ENCODE measurements at places on chromosomes 5 and 9.
A peak's percentile ranks its signal among the peaks of the same experiment; 100 is the strongest.

GRCh38 chr5:66041627-66042026 lies 102.5 kb upstream of the SREK1 start:
- no peak for DNase-seq

DNA sequence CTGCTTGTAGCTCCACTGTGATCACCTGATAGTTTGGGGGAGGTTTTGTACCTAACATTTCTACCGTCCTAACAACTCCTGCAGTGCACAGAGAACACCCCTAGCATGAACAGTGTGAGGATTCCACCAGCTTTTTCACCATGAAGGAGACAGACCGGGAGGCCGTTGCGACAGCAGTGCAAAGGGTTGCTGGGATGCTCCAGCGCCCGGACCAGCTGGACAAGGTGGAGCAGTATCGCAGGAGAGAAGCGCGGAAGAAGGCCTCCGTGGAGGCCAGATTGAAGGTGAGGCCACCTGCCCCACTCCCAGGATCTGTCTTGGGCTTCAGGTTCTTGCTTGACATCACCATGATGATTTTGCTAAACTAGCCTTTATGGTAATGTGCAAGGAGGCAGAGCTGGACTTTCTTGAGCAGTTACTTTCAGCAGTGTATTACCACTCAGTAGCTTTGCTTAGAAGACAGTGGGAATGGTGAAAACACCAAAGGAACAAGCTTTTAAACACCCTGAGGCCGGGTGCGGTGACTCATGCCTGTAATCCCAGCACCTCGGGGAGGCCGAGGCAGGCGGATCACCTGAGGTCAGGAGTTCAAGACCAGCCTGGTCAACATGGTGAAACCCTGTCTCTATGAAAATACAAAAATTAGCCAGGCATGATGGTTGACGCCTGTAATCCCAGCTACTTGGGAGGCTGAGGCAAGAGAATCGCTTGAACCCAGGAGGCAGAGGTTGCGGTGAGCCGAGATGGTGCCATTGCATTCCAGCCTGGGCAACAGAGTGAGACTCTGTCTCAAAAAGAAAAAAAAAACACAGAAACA lies 3.3 kb downstream of the EXOC3 start:
- no peak for DNase-seq

GRCh38 chr5:149140197-149141002 lies 893 bp upstream of the ABLIM3 start:
- DNase-seq, result no peak

DNA sequence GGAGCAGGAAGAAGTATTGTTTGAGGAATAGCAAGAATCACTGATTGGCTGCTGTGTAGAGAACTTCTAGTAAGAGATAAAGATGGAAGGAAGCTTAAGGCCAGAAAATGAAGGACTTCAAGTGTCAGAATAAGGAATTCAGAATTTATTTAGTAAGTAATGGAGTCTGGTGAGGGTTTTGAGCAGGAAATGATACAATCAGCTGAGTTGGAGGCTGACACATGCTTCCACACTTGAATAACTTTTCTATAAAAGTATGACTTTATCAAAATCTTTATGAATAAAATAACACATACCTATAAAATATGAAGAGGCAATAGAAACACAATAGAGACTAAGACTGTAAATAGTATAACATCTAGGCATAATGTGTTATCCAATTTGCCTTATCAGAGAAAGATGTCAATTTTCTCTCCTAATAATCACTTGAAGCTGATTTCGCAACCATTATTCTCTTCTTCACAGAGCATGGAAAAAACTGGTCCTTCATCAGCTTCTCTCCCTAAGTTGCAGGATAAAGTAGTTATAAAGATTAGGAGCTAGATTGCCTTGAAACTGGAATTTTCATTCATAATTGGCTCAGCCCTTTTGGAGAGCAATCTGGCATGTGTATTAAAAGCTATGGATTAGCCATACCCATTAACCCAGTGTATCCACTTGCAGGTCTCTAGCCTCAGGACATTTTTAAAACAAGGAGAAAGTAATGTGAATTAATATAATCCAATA lies 143.4 kb downstream of the ZNF608 start:
- DNase-seq, result no peak

DNA sequence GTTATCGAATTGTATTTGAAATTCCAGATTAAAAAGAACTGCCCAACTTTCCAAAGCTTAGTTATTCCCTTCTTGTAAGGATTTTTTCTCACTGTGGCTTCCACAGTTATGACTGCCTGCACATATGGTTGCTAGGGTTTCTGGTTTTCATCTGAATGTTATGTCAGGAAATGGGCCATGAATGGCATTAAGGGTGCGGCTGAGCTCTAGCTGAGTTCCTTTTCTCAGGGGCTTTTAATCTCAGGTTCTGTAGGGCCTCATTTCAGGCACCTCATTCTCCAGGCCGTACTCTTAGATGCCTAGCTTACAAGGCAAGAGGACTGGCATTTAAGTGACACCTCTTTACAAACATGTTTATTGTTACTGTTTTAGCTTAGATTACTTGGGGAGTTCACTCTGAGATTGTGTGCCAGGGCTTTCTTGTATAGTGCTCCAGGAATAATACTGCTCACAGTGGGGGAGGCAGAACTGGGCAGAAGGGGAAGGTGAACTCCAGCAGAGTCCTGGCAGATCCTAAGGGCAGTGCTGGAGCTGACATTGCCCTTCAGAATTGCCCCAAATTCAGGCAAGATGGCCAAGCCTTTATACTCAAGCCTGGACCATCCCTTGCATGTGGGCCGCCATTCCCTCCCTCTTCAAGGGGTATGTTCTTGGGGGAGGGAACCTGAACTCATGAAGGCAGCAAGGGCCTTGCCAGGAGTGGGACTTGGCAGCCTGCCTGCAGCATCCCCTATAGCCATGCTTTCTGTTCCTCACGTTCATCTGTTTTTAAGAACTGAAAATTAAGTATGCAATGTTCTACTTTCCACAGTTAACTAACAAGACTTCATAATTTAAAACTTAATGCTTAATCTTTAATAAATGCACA lies 111.5 kb downstream of the KDM4C start:
- no peak for DNase-seq

GRCh38 chr5:156934450-156935211 lies 28.4 kb downstream of the TIMD4 start:
- DNase-seq, result peak; percentile 78

- DNase-seq, result no peak
Observed at GRCh38 chr5:90134892-90135291, 274.7 kb downstream of the CETN3 start.

DNA sequence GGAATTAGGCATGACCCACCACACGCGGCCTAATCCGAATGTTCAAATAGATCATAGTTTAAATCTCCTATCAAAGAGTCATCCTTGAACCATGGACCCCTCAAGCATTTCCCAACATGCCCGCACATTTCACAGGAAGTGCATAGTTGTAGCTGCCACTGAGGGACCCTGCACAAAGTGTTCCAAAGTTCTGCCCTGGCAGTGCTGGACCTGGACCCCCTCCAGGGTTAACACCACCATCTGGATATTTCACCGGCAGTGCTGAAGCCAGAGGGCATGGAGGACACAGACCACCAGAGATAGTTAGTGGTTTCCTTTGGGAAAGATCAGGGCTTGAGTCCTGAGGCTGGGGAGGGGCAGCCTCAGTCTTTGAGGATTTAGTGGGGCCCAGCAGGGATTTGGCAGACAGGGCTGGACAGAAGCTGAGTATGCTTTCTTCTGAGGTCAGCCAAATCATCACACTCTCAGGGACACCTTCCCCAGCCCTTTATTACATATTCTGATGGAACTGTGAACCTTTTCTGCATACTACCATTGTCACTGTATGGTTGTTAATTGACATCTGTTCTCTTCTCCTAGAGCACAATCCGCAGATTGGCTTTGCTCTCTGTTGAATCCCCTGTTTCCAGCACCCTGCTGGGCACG lies 143.6 kb upstream of the EFNA5 start:
- DNase-seq, result no peak

GRCh38 chr5:32928761-32929160 lies 217.6 kb downstream of the NPR3 start:
- DNase-seq, result no peak
